ENCODE measurements at places on chromosomes 12 and 14.

- no peak for DNase-seq
These were observed 12.3 kb upstream of the GLT1D1 start for GRCh38 chr12:128840862-128841468.

GRCh38 chr14:99276482-99276881 lies 4.5 kb upstream of the BCL11B start:
- no peak for DNase-seq

DNA sequence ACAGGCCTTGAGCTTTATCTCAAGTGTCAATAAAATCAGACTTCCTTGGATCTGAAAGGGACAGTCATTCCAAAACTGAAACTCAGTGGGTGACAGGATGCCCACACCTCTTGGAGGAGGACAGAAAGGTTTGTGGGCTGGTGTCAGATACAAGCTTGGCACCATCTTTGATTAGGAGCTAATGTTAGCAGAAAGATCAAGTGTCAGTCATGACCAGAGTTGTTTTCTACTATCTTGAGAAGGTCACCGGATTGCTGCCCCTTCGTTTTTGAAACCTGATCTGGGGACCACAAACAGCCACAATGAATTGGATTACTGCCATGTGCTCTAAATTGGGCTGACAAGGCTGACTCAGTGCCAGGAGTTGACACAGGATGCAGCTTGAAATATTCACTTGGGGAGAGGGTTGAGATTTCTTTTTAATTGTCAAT lies 88.3 kb downstream of the OTOGL start:
- peak; percentile 76 for DNase-seq

DNA sequence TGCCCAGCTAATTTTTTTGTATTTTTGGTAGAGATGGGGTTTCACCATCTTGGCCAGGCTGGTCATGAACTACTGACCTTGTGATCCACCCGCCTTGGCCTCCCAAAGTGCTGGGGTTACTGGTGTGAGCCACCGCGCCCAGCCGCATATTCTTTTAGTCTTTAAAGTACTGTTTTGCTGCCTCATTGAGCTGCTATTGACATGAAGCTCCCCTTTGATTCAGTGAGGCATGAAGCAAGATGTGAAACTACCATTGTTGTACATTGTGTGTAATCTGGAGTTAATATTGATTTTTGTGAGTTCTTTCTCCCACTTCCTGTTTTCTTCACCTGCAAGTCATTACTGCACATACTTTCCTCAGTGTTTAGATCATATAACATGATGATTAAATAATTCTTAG lies 80.8 kb downstream of the MNAT1 start:
- no peak for DNase-seq

- no peak for DNase-seq
These were observed 111.9 kb downstream of the STAB2 start for GRCh38 chr12:103698752-103699560.

- DNase-seq, result no peak
These were observed 534.7 kb downstream of the RPS29 start for GRCh38 chr14:49051328-49052060.
